ENCODE measurements at places on chromosomes 7 and 10.

DNA sequence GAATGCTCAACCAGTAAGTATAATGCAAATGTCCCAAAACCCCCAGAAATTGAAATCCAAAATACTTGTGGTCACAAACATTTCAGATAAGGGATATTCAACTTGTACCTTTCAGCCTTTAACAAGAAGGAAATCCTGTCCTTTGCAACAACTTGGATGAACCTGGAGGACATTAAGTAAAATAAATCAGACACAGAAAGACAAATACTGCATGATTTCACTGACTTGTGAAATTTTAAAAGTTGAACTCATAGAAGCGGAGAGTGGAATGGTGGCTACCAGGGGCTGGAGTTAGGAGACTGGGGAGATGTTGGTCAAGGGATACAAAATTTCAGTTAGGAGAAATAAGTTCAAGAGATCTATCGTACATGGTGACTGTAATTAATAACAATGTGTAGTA, 187.6 kb downstream of the DNAH11 start:
- DNase-seq = no peak

DNA sequence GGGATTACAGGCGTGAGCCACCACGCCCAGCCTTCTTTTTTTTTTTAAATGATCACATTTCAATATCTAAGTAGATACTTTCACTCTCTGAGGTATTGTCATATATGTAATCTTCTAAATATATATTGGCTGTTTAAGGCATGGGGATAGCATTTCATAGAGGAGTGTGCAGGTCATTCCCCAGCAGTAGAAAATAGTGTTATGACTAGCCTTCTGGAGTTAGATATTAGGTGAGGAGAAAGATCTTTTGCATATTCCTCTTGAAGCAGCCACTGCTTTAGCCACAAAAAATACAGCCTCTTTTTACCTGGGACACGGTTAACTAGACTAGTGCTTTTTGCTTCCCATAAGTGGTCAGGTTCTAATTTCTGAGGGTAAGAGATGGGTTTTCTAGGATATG, 28.9 kb downstream of the ADD3 start:
- no peak for DNase-seq

GRCh38 chr10:11898372-11899066, 75.4 kb downstream of the PROSER2 start:
- peak; percentile 74 for DNase-seq

DNA sequence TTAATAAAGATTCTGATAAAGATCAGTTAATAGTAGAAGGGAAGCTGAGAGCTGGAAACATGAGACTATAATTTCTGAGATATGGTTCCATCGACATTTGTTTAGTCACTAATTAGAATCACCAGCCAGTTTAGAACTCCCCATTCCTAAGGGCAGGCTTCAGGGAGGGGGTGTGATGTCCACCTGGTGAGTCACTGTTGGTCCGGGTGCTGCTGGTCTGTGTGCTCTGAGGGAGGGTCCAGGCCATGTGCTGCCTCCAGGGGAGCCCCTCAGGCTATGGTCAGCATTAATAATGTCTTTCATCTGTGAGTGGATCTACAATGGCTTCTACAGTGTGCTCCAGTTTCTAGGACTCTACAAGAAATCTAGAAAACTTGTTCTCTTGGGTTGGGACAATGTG, 115.8 kb downstream of the ADAM12 start:
- no peak for DNase-seq

GRCh38 chr7:50208378-50208982, 96.0 kb upstream of the IKZF1 start:
- no peak for DNase-seq

- no peak for DNase-seq
Measured at GRCh38 chr10:6877722-6878392, 297.8 kb upstream of the PRKCQ start.

- DNase-seq = no peak
Measured at GRCh38 chr7:36131499-36131898, 21.6 kb upstream of the EEPD1 start.

GRCh38 chr10:69571618-69572158, 1.5 kb downstream of the NEUROG3 start:
- DNase-seq = no peak
